Activated CD4-positive, alpha-beta memory T cell treated with anti-CD3 and anti-CD28 coated beads for 36 hours (primary cell): ENCODE measurements at places on chromosomes 11 and 22. TPM values are rescaled to one million over a fixed set of nuclear protein-coding genes. Genes with fewer than 3 reads are reported as not detected.

- H3K27ac ChIP-seq = peak overlapping the region; percentile 82
- peaks cover 88% of the 10 kb centered on the region for H3K4me1 ChIP-seq
- H3K36me3 ChIP-seq = peaks cover 83% of the 10 kb centered on the region
- no peak for DNase-seq
- no peak overlapping the region for H3K4me3 ChIP-seq
These were observed 7.8 kb downstream of the CD3E start for GRCh38 chr11:118312328-118312727.

GRCh38 chr11:65151331-65151899, 17.1 kb upstream of the SYVN1 start:
- H3K27ac ChIP-seq = no peak overlapping the region
- no peaks in the 10 kb centered on the region for H3K27me3 ChIP-seq
- DNase-seq = no peak
- H3K36me3 ChIP-seq = no peaks in the 10 kb centered on the region

TRIM6 gene
- 0.74 TPM for total RNA-seq

- no peak overlapping the region for H3K4me3 ChIP-seq
- no peak for DNase-seq
- no peaks in the 10 kb centered on the region for H3K27me3 ChIP-seq
These were observed 86.7 kb downstream of the SWAP70 start for GRCh38 chr11:9750551-9750950.

- no peaks in the 10 kb centered on the region for H3K36me3 ChIP-seq
- no peak overlapping the region for H3K4me3 ChIP-seq
- no peaks in the 10 kb centered on the region for H3K4me1 ChIP-seq
- peaks cover 2% of the 10 kb centered on the region for H3K27me3 ChIP-seq
These were observed 62.9 kb upstream of the WNT11 start for GRCh38 chr11:76269247-76269646.

CHRNA10 gene
- 0.57 TPM for total RNA-seq

- no peaks in the 10 kb centered on the region for H3K27me3 ChIP-seq
- DNase-seq = no peak
- H3K4me3 ChIP-seq = no peak overlapping the region
- no peak overlapping the region for H3K27ac ChIP-seq
- H3K36me3 ChIP-seq = no peaks in the 10 kb centered on the region
These were observed 99.0 kb upstream of the NNMT start for GRCh38 chr11:114196997-114197703.

DNA sequence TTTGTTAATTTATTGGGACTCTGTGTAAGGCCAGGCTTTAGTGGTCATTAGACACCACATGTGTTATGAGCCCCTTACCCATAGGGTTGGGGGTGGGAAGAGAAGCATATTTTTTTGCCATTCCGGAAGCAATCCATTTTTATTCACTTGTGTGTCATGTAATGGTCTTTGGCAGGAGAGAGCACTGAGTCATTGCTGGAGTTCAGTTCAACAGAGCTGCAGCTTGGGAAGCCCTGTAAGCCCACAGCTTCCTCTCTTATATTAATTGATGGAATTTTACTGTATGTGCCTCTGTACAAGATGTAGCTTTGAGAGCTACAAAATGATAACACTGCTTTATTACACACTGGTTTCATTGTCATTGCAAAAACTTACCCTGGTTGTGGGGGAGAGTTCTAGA, 177.3 kb upstream of the SORL1-AS1 start:
- DNase-seq = no peak
- no peaks in the 10 kb centered on the region for H3K27me3 ChIP-seq
- H3K27ac ChIP-seq = no peak overlapping the region
- H3K4me1 ChIP-seq = no peaks in the 10 kb centered on the region
- H3K4me3 ChIP-seq = no peak overlapping the region
- peaks cover 27% of the 10 kb centered on the region for H3K36me3 ChIP-seq

SLC7A4 gene
- not detected for total RNA-seq

SLC15A3 gene
- 1.8 TPM for total RNA-seq

FAT3 gene
- total RNA-seq = not detected

PHOX2A gene
- not detected for total RNA-seq

DNA sequence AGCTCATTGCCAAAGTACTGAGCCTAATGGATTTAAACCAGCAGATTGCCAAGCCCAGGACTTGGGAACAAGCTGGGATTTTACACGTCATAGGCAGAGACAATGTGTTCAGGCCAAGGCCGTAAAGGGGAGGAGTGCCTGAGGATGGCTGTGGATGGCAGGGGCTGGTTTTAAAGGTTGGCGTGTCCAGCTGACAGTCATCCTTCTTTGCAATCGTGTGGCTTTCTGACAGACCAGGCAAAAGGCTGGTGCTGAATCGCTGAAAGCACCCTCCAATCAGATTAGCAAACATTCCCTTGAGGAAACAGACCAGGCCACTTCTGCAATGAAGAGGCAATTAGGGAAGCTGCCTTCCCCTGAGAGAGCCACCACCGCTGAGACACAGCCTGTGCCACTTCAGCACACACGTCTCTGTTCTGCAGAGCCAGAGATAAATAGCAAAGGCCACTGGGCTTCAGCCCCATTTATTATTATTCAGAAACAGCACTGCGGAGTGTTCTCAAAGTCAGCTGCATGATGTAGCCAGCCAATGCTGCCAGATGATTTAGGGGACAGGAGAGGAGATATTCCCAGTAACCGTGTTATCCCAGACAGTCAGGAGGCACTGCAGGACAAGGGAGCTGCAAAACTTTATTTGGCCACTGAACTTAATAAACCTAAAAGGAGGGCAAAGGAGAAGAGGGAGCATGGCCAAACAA, 54.2 kb upstream of the CSNK2A3 start:
- peaks cover 11% of the 10 kb centered on the region for H3K27me3 ChIP-seq
- H3K27ac ChIP-seq = no peak overlapping the region
- H3K4me3 ChIP-seq = no peak overlapping the region
- DNase-seq = no peak
- no peaks in the 10 kb centered on the region for H3K36me3 ChIP-seq
- H3K4me1 ChIP-seq = no peaks in the 10 kb centered on the region

GRCh38 chr11:90556606-90557005, 333.8 kb upstream of the CHORDC1 start:
- no peaks in the 10 kb centered on the region for H3K4me1 ChIP-seq
- H3K27ac ChIP-seq = no peak overlapping the region
- no peak overlapping the region for H3K4me3 ChIP-seq

GRCh38 chr11:78228467-78228866, 39.7 kb downstream of the USP35 start:
- H3K36me3 ChIP-seq = peaks cover 4% of the 10 kb centered on the region
- peaks cover 15% of the 10 kb centered on the region for H3K4me1 ChIP-seq
- DNase-seq = peak; percentile 20
- no peak overlapping the region for H3K27ac ChIP-seq
- H3K4me3 ChIP-seq = no peak overlapping the region
- no peaks in the 10 kb centered on the region for H3K27me3 ChIP-seq

HRAS gene
- total RNA-seq = 39.8 TPM

ARHGAP8 gene
- total RNA-seq = 0.88 TPM

FEN1 gene
- total RNA-seq = 108 TPM

DNA sequence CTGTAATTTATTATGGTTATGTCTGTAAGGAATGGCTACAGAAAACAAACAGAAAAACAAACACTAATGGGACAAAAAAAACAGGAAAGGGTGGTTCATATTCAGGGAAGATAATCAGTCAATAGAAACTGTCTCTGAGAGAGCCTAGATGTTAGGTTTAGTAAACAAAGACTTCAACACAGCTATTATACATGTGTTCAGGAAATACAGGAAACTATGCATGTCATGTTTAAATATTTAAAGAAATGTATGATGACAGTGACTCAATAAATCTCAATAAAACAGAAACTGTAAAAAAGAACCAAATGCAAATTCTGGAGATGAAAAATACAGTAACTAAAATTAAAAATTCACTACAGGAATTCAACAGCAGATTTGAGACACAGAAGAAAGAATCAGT, 76.0 kb downstream of the PACS1 start:
- no peak overlapping the region for H3K27ac ChIP-seq
- H3K36me3 ChIP-seq = peaks cover 6% of the 10 kb centered on the region
- no peak for DNase-seq
- H3K4me1 ChIP-seq = peaks cover 53% of the 10 kb centered on the region
- no peaks in the 10 kb centered on the region for H3K27me3 ChIP-seq
- H3K4me3 ChIP-seq = no peak overlapping the region

DNA sequence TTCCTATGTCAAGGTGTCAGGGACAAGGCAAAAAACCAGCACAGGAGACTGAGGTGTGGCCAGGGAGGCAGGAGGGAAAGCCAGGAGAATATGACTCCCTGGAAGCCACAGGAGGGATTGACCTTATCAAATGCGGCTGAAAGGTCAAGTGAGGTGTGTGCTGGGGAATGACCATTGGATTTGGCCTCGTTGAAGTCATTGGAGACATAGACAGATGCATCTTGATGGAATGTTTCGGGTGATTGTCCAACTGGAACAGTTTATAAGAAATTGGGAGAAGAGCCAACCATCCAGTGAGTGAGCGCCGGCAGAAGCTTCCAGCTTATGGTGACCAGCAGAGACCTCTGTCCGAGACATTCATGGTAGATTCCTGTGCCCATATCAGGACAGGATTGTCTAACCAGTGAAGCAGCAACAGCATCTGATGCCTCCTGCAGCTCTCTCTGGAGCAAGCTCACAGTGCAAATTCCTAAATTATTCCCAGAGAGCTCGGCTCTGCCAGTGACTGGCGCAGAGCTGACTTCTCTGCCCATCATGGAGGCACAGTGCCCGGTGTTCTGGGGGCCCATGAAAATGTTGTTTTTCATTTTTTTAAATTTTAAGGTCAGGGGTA, 95.4 kb downstream of the MYO18B start:
- DNase-seq = no peak
- H3K4me3 ChIP-seq = no peak overlapping the region
- no peaks in the 10 kb centered on the region for H3K27me3 ChIP-seq
- H3K36me3 ChIP-seq = no peaks in the 10 kb centered on the region

GRCh38 chr11:44767421-44767820, 40.7 kb downstream of the TSPAN18 start:
- no peak for DNase-seq
- peaks cover 28% of the 10 kb centered on the region for H3K36me3 ChIP-seq
- H3K27me3 ChIP-seq = no peaks in the 10 kb centered on the region
- H3K4me1 ChIP-seq = peaks cover 21% of the 10 kb centered on the region

DNA sequence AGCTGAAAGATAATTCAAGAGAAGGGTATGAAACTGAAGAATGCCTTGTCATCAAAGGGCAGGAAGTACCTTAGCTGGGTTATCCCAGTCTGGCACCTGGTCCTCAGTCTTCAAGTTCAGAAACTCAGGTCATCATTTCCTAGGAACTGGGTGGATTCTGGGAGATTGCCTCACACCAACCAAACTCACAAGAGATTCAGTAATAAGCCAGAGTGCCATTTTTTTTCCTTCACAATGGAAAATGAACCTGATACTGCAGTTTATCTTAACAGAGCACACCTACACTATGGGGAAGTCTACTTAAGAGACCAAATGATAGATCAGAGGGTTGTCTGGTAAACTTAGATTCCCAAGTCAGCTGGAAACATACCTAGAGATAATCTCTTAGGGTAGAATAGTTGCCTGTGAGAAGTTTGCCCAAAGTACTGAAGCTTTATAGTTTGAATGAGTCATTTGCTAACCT, 3.8 kb upstream of the BUD13 start:
- H3K27me3 ChIP-seq = no peaks in the 10 kb centered on the region
- DNase-seq = peak; percentile 45
- no peak overlapping the region for H3K4me3 ChIP-seq
- peak overlapping the region; percentile 88 for H3K27ac ChIP-seq
- H3K36me3 ChIP-seq = peaks cover 51% of the 10 kb centered on the region

- H3K4me3 ChIP-seq = no peak overlapping the region
- DNase-seq = no peak
- no peak overlapping the region for H3K27ac ChIP-seq
- H3K27me3 ChIP-seq = no peaks in the 10 kb centered on the region
- H3K36me3 ChIP-seq = peaks cover 35% of the 10 kb centered on the region
- peaks cover 25% of the 10 kb centered on the region for H3K4me1 ChIP-seq
These were observed 49.3 kb downstream of the ATXN10 start for GRCh38 chr22:45720839-45721378.

GRCh38 chr11:62145261-62145871, 21.6 kb downstream of the INCENP start:
- no peaks in the 10 kb centered on the region for H3K27me3 ChIP-seq
- peaks cover 47% of the 10 kb centered on the region for H3K36me3 ChIP-seq
- no peak overlapping the region for H3K27ac ChIP-seq
- DNase-seq = peak; percentile 6

DNA sequence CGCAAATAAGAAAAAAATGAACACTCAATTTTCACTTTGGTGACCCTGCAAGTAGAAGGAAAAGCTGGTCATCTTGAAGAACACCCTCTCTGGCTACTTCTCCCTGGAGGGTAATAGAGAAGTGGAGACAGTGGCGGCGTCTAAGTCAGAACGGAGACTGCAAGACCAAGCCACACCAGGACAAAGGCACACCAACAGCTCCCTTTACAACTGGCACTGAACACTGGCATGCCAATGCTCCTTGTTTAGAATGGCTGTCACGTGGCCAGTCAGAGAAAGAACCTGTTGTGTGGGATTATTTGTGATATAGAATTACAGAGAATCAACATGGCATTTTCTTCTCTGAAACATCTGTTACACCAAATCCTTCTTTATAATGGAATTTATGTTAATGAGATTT, 61.3 kb upstream of the YPEL1 start:
- no peaks in the 10 kb centered on the region for H3K27me3 ChIP-seq
- H3K27ac ChIP-seq = no peak overlapping the region
- DNase-seq = no peak
